Right renal pelvis (tissue), 4 donors: ENCODE measurements at places on chromosomes 13 and 19. TPM values are rescaled to one million over a fixed set of nuclear protein-coding genes. Genes with fewer than 3 reads are reported as not detected.

The PDE4C gene
- 0.37 TPM for polyA plus RNA-seq

The CLEC4M gene
- 2.6 TPM for polyA plus RNA-seq

The EBI3 gene
- polyA plus RNA-seq = 0.73 TPM

The POSTN gene
- polyA plus RNA-seq = 271 TPM

The HSH2D gene
- polyA plus RNA-seq = 0.34 TPM

The IGSF23 gene
- 1.0 TPM for polyA plus RNA-seq

The SIGLEC9 gene
- 1.3 TPM for polyA plus RNA-seq

- peak; percentile 25 for DNase-seq
Measured at GRCh38 chr19:17107546-17108452, 32.2 kb downstream of the MYO9B start.

- no peak for DNase-seq
Measured at GRCh38 chr19:30810726-30811125, 438.5 kb downstream of the ZNF536 start.

DNA sequence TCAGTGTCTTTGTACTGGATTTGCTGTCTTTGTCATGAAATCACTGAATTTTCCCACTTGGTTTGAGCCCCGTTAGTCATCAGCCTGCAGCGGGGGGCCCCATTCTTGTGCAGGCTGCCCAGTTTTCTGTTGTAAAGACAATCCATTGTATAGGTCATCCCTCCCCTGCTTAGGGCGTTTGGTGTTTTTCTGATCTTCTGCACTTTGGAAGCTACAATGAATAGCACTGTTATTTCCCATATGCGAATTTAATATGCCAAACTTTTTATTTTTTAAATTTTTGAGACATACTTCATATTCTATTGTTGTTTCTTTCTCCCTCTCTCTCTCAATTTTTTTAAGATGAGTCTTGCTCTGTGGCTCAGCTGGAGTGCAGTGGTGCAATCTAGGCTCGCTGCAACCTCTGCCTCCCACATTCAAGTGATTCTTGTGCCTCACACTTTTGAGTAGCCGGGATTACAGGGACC, 9.0 kb downstream of the SLC27A1 start:
- no peak for DNase-seq

GRCh38 chr19:43524922-43525835, 1.8 kb downstream of the ETHE1 start:
- DNase-seq = no peak

DNA sequence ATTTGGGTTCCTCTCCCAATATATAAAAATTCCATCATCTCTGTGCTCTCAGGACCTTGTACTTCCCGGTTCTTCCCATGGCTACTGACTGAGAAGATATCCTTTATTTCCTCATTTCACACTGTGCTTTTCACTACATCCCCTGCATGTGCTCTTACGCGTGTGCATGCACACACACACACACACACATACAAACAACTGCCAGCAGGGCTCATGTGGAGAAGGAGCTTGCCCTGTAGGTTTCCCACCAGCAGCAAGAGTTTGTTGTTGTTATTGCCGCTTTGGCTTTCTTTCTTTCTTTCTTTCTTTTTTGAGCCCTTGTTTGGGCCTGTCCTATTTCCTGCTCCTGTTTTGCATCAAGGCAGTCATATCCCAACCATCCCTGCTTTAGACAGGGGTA, 43.6 kb downstream of the TEX26 start:
- no peak for DNase-seq

DNA sequence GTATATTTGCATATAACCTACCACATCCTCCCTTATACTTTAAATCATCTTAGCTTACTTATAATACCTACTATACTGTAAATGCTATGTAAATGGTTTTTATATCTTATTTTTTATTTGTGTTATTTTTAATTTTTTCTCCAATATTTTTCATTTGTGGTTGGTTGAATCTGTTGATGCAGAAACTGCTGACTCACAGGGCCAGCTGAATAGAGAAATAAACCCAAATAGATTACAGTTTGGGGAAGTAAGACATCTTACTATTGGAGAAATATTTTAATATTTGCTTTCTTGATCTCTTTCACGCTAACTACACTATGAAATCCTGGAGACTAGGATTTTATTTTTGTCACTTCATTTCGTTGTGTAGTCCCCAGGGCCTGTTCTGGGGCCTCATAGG, 7.1 kb downstream of the SMAD9 start:
- no peak for DNase-seq

DNA sequence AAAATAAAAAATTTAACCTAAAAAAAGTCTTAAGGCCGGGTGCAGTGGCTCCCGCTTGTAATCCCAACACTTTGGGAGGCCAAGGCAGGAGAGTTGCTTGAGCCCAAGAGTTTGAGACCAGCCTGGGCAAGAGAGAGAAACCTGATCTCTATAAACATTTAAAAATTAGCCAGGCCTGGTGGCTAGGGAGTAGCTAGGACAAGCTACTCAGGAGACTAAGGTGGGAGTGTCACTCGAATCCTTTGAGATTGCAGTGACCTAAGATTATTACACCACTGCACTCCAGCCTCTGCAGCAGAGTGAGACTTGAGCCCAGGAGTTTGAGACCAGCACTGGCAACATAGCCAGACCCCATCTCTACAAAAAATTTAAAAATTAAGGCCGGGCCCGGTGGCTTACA, 1.1 kb downstream of the CCDC97 start:
- DNase-seq = no peak

DNA sequence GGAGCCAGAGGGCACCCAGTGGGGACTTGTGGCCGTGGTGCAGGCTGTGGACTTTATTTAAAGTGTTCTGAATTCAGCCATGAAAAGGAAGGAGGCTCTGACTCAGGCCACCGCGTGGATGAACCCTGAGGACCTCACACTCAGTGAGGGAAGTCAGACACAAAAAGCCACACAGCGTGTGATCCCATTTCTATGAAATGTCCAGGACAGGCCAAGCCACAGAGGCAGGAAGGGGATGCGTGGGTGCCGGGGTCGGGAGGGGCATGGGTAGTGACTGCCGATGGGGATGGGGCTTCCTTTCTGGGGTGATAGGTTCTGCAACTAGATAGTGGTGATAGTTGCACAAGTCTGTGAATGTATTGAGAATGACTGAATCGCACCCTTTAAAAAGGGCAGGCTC, 8.7 kb upstream of the ZBTB7A start:
- no peak for DNase-seq

DNA sequence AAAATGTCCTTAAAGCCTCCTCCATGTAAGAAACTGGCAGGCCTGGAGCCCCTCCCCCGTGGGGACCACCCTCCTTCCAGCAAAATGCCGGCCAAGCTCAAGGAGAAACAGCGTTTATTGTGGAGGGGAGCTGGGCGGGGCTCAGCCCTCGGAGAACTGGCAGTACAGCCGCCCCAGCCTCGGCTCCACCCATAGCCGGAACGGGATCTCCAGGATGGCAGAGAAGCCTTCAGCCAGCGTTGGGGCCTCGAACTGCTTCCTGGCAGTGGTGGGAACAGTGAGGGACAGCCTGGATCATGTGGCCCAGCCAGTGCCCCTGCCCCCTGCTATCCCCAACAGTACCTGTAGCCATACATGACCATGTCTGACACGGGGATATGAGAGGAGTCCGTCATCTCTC, 6.3 kb downstream of the PNKP start:
- DNase-seq = no peak

- DNase-seq = no peak
Measured at GRCh38 chr13:34290661-34291060, 472.7 kb downstream of the RFC3 start.

DNA sequence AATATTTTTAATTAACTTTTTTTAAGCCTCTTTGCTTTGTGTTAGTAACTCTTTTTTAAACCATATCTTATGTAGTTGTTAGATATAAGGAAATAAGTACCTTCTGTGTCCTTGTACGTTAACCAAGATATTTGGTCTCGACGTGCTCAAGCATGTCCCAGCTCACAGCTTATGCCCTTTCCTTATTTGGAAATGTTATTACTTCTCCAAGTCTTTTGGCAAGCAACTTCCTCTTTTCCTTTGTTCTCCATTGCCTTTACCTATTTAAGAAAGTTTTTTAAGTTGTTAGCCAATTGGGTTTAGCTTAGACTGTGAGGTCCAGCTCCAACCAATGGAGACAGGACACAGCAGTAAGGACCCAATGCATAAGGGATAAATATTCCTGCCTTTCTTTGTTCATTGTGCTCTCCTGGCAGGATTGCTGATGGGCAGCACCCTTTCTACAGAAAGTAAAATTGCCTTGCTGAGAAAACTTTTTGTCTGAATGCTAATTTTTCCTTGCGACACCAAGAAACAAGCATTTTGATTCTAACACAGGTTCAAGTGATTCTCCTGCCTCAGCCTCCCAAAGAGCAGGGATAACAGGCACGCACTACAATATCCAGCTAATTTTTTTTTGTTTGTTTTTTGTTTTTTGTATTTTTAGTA, 5.2 kb downstream of the DKKL1 start:
- no peak for DNase-seq
